ENCODE measurements at places on chromosomes 4 and X.

DNA sequence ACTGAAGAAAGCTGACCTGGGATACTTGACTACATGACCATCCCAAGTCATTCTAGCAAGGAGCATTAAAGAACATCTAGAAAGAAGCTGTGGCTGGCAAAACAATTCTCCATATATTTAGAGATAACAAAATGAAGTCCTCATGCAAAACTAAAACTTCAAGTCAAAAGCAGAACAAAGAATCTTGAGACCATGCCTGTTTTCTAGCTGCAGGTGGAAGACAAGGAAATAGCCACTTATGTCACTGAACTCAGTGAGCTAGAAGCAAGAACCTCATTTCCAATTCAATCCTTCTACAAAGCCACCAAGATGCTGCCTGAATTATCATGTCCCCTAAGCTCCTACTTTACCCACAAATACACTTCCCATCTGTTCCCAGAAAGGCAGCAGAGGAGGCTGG, 13.8 kb downstream of the USP46 start:
- DNase-seq: no peak

GRCh38 chrX:31057691-31058090, 14.2 kb downstream of the FTHL17 start:
- DNase-seq: no peak

GRCh38 chrX:124257924-124258702, 74.3 kb upstream of the TEX13D start:
- no peak for DNase-seq

GRCh38 chr4:189090174-189090814, 850.4 kb upstream of the FRG1 start:
- DNase-seq: peak; percentile 50

DNA sequence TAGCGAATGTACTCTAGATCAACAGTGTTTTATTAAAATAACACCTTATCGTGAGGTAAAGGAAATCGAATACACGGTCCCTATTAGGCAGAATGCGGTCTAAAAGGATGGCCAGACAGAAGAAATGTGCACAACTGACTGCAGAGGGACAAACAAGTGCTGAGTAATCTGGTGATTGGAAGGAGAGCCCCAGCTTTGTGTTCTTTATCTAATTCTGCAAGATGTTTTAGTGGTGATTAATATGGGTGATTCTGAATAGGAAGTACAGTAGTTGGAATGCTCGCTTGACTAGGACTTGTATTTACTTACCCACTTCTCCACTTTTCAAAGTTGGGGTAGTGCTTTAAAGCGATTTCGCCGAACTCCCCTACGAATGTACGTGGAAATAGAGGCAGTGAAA, 1.2 kb downstream of the WDR44 start:
- DNase-seq: no peak

DNA sequence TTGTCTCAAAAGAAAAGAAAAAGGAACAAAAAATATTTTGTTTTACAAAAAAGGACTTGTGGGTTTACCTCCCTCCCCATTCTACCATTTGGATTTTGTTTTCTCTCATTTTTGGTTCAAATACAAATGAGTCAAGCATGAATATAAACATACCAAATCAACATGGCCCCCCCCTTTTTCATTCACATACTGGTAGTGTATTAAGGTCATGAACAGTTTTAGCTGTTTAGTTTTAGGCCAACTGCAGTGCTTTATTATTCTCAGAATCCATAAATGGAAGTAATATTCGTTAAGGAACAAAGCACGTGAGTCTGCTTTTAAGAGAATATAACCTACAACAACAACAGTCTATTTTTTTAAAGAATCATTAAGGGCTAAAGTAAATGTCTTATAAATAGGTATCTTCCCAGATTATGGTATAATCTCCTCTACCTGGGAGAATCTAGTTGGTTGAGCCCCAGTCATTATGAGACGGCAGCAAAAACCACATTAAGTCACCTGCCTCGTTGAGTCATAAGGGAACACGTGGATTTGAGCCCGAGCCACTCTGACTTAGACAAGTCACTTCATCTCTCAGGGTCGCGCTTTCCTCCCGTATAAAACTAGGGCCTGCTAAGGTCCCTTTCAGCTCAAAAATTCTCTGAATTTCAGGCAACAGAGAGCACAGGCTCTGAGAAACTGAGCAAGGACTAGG, 26.7 kb downstream of the BCLAF3 start:
- no peak for DNase-seq

- no peak for DNase-seq
Measured at GRCh38 chr4:156795727-156796126, 175.9 kb downstream of the PDGFC start.

DNA sequence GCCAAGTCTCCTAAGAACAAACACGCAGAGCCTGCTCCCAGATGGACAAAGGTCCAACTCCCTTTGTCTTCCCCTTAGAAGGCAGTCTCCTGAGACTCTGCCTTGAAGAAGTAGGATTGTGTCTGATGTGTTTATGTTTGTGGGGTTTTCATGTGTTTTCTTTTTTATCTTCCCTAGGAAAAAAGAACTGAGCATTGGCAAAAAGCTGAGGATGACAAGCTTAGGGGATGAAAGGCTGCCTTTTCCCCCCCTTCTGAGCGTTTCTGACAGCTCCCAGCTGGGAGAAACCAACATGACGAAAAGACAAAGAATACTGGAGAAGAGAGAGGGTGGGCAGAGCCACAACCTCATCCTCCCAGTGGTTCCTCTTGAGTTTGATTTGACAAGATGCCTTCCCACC, 181.1 kb downstream of the EVC2 start:
- no peak for DNase-seq

GRCh38 chr4:475962-476361, 23.0 kb downstream of the ZNF721 start:
- no peak for DNase-seq

GRCh38 chrX:1392376-1393068, 609 bp upstream of the SLC25A6 start:
- peak; percentile 79 for DNase-seq

GRCh38 chr4:119026662-119027444, 108.8 kb upstream of the MYOZ2 start:
- DNase-seq: no peak

GRCh38 chrX:19487520-19488200, 27.6 kb downstream of the MAP3K15 start:
- DNase-seq: no peak

- DNase-seq: no peak
Measured at GRCh38 chrX:2512501-2512900, 11.7 kb upstream of the DHRSX start.

DNA sequence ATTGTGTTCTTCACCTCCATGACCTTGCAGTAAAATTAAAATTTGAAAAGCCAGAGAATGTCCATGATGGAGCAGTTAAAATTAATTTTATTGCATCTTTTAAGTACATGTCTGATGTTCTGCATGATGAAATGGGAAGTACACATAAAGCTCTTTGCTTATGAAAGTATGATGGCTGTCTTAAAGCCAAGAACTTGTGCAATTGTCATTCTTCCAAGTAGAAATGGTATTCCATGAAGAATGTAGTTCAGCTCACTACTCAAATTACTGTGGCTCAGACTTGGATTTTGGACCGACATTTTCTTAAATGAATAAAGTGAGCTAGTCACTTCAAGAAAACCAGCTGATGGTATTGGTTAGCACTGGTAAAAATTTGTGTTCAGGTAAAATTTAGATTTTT, 161.7 kb upstream of the CXCL13 start:
- no peak for DNase-seq

- DNase-seq: peak; percentile 72
Measured at GRCh38 chrX:386239-386767, 404 bp downstream of the PPP2R3B start.

DNA sequence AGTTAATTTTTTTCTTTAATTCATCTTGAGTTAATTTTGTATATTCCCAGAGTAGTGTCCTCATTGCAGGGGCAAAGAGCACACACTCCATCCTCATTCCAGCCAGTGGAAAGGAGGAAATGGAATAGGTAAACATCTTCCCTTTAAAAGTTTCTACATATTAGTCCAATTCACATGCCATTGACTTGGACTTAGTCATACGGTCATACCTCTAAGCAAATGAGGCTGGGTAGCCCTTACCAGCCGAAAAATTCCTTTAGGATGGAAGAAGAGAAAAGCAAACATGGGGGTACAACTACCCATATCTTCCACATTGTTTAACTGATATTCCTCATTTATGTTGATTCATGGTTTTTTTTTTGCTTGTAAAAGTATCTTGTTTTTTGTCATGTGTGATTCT, 37.4 kb upstream of the NDP start:
- no peak for DNase-seq

DNA sequence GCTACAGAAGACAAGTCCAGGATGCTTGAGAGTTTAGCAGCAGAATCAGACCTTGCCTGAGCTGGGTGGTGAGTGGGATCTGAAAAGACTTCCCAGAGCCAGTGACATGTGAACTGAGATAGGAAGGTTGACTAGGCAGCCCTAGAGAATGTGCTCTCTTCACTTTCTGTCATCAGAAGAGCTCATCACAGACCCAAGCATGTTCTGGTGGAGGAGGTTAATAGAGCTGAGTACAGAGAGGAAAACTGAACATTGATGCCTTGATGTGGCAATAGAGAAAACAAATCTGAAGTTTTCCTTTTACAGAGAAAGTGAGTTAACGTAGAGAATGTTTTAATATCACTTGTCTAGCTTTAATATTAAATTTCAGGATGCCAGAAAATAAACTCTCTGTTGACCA, 17.1 kb downstream of the ADGRL3 start:
- no peak for DNase-seq

GRCh38 chr4:25590171-25590570, 65.5 kb upstream of the SLC34A2 start:
- DNase-seq: no peak

- DNase-seq: no peak
Measured at GRCh38 chr4:44985152-44985551, 258.8 kb upstream of the GNPDA2 start.

DNA sequence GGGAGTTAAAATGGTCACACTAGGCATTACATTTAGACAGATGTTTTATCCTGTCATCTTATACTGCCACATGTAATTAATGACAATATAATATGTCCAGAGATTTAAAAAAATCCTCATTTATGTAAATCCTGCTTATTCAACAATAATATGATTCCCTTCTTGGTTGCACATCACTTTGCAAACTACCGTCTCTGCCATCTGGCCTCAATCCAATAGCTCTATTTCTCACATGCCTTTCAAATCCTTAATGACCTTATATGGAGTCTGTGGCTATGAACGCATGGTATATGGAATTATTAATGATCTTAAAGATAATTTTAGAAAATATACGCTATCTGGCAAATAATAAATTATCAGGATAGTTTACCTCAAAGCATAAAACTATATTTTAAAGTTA, 144.5 kb downstream of the NPNT start:
- DNase-seq: no peak

DNA sequence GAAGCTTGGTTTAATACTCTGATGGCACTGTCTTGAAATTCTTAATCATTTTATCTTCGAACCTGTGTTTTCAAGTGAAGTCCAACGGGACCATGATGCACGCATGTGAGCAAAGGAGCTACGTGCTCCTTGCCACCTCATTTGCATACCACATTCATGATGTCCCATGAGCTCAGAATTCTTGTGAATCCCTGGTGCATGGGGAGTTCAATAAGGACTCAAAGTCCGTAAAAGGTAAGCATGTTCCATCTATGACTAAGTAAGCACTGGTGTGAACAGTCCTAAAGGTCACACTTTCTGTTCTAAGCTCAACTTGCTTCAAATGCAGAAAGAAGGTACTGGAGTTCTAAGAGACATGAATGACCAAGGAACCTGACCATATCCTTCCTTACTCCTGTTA, 13.1 kb upstream of the GPM6B start:
- DNase-seq: no peak

DNA sequence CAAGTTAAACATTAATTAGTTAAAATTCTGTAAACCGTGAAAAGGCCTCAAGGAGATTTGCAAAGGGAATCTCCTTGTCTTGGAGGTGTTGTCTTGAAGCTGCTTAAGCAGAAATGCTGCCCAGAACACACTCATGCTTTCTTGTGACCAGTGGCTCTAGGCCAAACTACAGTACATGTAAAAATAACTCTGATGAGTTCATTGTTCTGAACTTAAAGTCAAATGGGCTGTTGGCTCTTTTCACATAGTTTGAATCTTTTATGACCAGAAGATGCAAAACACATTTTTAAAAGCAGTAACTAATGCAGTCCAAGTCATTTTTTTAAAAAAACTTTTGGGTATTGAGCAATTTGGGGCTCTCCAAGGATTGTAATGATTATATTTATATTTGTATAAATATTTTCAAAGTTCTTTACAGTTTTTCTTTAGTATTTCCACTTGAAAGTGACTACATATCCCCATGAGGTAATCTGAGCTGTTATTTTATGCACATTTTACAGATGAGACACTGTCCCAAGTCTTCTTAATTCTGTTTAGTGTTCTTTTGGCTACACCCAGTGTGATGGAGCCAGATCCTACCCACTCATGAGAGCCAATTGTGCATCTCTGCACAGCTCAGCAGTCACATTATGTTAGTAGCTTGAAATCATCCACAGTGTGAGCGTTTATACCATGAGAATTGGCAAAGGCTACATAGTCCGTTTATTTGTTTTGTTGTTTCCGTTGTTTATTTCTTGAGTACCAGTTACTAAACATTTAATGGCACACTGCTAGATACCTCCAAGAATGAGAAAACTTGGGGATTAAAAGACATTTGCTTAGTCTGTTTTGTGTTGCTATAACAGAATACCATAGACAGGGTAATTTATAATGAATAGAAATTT, 112.8 kb upstream of the ATXN3L start:
- no peak for DNase-seq

DNA sequence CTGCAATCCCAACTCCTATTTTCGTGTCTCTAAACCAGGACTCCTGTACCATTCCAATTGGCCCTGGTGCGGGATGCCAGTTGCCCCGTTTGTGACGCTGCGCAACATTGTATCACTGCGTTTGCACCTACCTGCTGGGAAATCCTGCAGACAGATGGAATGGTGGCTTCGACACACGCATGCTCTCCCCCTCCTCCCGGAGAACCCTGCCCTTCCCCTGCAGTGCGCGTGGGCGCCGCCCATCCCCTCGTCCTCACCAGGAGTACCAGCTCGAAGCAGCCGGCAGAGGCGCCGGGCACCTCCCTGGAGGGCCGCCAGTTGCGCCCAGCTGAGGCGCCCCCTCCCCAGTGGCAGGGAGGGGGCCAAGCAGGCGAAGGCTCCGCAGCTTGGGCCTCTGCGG, 1.4 kb downstream of the DGKK start:
- DNase-seq: peak; percentile 30

Data from D341Med (cell line).